ENCODE measurements at places on chromosomes 12 and 14. TPM values are rescaled to one million over a fixed set of nuclear protein-coding genes. Genes with fewer than 3 reads are reported as not detected.

DNA sequence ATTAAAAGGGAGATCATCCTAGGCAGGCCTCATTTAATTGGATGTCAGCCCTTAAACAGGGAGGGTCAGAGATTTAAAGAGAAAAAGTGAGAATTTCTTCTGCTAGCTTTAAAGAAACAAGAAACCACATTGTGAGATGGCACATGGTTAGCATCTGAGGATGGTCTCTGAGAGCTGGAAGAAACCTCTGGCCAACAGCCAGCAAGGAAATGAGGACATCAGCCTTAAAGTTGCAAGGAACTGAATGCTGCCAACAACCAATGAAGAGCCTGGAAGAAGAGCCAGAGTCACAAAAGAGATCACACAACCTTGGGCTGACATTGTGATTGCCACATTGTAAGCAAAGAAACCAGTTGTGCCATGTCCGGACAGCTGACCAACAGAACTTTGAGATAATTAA lies 17.5 kb upstream of the FAR2 start:
- DNase-seq = no peak

DNA sequence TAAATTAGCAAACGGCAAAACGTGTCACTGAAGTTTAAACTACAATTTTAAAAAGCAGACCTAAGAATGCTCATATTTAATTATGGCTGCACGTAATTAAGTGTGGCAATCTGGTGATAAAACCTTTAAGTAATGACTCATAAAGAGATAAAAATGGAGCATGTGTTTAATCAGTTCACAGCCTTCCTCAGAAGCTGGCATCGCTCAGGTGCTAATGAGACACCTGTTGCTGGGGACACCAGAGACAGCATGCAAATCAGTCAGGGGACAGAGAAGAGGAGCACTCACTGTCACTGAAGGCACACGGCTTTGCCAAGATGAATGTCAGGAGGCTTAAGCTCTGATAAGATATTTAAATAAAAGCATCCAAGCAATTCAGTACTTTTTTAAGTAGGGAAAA lies 840.3 kb downstream of the GALC start:
- DNase-seq = no peak

DNA sequence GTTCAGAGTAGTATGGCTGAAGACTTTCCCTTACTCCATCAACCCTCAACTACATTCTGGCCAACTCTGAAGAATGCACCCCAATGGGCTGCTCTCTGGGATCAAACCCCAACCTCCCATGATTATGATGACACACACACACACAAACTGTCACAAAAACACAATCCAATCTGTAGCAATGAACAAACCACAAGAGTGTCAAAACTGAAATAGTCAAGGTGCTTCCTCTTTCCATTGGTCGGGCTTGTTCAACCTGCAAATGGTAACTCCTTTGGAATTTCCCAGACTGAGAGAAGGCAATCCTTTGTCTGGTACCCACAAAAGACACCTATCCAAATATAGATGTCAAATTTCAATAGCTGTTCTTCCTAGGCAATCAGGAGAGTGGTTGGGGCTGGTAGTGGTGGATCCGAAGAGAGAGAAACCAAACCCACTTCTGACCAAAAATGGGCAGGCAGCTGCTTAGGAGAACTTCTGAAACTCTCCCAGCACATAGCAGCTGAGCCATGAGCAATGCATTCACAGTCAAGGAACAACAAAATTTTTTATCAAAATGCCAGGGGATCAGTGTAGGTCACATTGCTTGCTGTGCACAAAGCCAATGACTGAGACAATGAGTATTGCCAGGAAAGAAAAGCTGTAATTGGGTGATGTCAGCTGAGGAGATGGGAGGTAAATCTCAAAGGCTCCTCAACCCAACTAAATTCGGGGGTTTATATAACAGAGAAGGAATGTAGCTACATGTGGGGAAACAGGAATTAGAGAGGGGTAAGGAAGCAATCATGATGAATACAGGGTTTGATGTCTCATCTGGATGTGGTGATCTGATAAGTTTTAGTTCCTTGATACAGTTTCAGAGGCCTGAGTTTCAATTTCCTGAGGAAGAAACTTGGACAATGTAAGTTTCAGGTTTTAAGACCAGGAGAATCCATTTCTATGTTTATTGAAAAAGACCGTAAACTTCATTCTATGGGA lies 191.4 kb downstream of the KITLG start:
- DNase-seq = no peak

The DTD2 gene
- 10.9 TPM for total RNA-seq

DNA sequence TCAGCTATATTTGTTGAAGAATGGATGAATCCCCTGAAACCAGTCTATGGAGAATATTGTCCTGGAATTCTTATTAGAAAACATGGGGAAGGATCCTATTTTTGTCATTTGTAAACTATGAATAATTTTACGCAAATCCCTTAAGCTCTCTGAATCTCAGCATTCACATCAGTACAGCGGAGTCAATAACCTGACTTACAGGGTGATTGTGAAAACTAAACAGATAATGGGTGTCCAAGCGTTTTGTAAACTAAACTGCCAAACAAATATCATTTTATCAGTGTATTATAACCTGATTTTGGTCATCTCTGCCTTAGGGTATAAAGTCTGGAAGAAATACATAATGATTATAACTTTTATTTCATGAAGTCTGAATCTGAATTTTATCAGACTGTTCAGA lies 10.0 kb downstream of the ART4 start:
- no peak for DNase-seq

- no peak for DNase-seq
Measured at GRCh38 chr12:115452751-115453281, 768.8 kb upstream of the TBX3 start.

DNA sequence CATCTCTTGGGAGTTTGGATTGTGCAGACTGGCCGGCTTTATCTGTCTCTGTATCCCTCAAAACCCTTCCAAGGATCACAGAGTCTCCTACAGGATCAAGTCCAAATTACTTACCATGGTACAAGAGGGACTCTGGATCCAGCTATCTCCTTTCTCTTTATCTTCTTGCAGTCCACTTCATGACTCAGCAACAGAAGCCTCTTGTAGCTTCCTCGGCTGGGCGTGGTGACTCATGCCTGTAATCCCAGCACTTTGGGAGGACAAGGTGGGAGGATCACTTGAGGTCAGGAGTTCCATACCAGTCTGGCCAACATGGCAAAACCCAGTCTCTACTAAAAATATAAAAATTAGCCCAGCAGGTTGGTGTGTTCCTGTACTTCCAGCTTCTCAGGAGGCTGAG lies 189.7 kb downstream of the BCAT1 start:
- DNase-seq = no peak

GRCh38 chr14:54175298-54175942 lies 218.8 kb upstream of the BMP4 start:
- peak; percentile 46 for DNase-seq

DNA sequence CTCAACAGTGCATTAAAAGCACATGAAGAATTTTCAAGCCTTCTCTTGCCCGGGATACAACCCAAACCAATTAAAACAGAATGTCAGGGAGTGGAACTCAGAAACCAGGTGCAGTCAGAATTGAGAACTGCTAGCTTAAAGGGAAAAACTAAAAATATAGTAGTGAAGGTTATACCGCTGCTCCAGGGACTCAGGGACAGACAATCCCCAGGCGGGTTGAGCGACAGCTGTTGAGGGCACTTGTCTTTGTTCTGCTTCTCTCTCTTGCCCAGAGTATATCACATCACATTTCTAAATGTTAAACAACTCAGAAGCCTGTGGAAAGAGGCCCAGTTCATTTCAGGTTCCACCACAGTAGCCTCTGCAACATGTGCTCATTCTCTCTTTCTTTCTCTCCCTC lies 93.1 kb downstream of the SLC5A8 start:
- DNase-seq = no peak

DNA sequence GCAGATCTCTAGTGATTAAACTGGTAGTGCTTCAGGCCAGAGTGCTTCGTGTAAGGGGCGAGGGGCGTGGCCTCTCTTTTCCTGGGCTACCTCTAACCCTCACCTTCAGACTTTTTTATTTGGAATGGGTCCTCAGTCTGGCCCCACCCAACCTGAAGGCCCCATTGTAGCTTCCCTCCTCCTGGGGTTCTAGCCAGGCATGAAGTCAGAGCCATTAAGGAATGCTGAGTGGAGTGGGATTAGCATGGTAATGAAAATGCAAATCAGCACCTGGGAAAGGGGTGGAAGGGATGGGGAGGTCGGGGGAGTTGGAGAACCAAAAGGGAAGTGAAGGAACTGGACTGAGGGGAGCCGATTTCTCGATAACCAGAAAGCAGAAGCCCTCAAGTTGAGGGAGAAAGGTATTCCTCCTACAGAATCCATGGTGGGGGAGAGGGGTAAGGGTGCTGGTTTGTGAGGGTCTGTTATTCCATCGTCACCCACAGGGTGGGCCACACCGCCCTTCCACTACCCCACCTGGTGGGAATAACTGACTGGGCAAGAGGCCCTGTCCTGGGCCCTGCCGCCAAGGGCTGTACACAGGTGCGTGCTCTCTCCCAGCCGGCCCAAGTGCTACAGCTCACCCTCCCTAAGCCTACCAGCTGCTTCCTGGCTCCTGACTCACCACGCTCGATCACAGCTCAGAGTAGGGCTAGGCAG lies 14.1 kb downstream of the ZFHX2 start:
- peak; percentile 23 for DNase-seq

DNA sequence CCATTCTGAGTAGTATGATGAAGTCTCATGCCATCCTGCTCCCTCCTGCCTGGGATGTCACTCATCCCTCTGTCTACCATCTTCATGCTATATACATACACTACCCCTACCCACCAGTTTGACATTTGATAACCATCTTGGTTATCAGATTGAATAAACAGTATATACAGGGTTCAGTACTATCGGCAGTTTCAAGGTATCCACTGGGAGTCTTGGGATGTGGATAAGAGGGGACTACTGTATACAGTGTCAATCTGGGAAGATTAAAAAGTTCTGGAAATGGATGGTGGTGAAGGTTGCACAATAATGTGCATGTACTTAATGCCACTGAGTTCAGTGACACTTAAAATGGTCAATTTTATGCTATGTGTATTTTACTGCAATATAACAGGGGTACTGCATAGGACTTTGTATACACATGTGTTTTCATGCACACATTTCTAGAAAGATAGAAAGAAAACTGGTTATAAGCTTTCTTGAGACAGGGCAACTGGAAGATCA lies 22.1 kb downstream of the SPPL3 start:
- DNase-seq = no peak

The OVCH1 gene
- not detected for total RNA-seq

GRCh38 chr12:77500089-77500488 lies 330.6 kb upstream of the NAV3 start:
- DNase-seq = no peak

The SLC10A1 gene
- total RNA-seq = 0.06 TPM

- no peak for DNase-seq
Measured at GRCh38 chr14:91906374-91906773, 39.0 kb upstream of the TC2N start.

The GAS2L3 gene
- total RNA-seq = 0.73 TPM

DNA sequence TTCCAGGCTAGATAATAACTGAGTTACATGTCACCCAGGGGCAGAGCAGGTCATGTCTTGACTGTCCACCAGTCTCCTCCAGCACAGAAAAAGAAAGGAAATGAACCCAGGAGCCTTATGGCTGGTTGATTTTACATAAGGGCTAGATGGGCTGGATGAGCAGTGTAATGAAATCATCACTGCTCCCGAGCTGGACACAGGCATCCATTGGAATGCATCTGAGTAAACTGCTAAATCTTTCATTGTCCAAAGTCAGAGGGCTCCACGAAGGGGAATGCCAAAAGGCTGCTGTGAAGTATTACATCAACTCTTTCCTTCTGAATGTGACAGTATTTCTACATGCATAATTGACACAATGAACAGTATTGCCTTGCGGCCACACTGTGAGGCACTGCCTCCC lies 30.1 kb upstream of the TSPAN11 start:
- DNase-seq = no peak

GRCh38 chr14:77040741-77041653 lies 12.5 kb upstream of the IRF2BPL start:
- peak; percentile 49 for DNase-seq

- no peak for DNase-seq
Measured at GRCh38 chr14:87879389-87879788, 113.6 kb downstream of the GALC start.

The KRT73 gene
- not detected for total RNA-seq

DNA sequence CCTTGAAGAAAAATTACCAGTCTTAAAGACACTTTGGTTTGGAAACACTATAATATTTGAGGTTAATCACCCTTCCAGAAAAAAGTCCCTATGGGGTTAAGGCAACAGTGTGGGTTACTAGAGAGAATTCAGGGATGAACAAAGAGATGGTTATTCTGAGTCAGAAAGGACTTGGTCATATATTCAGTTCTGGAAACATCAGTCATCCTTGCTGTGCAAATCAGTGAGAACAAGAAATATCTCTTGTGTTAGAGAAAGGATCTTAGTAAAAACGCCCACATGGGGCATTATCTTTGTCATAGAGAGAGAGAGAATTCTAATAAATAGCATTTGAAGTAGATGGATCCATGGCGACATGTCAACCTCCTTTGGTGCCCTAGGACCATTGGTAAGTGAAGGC lies 59.4 kb upstream of the E2F7 start:
- no peak for DNase-seq

- no peak for DNase-seq
Measured at GRCh38 chr12:127358888-127359287, 908.1 kb upstream of the TMEM132C start.

DNA sequence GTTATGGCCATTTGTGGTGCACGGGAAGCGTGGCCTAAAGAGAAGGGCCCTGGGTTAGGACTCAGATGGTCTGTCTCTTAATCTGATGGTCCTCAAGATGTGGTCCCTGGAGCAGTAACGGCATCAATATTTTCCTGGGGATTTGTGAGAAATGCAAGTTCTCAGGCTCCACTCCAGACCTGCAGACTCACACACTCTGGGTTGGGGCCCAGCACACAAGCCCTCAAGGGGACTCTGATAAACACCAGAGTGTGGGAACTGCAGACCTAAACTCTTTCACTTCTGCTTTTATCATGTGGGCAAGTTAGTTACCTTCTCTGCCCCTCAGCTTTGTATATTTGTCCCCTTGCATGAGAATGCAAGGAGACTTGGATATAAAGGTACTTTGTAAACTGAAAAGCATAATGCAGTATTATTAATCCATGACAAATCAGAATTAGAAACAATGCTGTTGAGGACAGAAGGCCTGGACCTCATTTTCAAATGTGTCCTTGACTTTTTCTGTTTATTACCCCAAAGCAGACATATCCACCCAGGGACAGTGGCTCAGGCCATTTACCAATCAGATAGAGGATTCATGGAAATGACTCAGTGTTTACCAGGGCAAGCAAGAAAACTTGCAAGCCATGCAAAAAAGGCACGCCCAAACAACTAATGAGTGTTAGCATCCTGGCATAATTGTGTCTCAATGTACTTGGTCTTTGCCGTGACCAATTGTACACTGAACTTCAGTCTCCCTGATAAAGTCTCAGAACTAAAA lies 157.0 kb downstream of the ASCL1 start:
- no peak for DNase-seq

The TAOK3 gene
- 9.8 TPM for total RNA-seq

The CMTM5 gene
- total RNA-seq = not detected

GRCh38 chr14:35046751-35047536 lies 872 bp downstream of the FAM177A1 start:
- DNase-seq = no peak

- no peak for DNase-seq
Measured at GRCh38 chr12:51669271-51669670, 78.2 kb downstream of the SCN8A start.

GRCh38 chr14:71388336-71388735 lies 481.1 kb downstream of the PCNX1 start:
- no peak for DNase-seq

All from pancreas (tissue), 10 donors.